ENCODE measurements at places on chromosomes 4 and X. TPM values are rescaled to one million over a fixed set of nuclear protein-coding genes. Genes with fewer than 3 reads are reported as not detected.

The CT45A1 gene
- total RNA-seq = not detected

The TEX13D gene
- total RNA-seq = not detected

The PGRMC2 gene
- 46.0 TPM for total RNA-seq

DNA sequence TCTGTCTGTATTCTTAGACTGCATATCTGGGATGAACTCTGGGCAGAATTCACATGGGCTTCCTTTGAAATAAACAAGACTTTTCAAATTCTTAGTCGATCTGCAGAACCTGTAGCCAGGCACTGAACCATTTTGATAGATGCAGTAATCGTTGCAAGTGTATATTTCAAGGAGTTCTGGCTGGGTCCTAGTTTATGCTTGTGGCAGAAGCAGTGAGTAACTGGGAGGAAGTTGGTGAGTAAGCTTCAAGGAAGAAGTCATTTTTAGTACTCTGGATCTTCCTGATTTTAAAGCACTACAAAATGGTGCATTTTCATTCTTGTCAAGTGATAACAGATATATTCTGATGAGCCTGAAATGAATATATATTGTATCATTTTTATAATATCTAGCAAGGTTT, 9.5 kb downstream of the HPRT1 start:
- no peak for DNase-seq

DNA sequence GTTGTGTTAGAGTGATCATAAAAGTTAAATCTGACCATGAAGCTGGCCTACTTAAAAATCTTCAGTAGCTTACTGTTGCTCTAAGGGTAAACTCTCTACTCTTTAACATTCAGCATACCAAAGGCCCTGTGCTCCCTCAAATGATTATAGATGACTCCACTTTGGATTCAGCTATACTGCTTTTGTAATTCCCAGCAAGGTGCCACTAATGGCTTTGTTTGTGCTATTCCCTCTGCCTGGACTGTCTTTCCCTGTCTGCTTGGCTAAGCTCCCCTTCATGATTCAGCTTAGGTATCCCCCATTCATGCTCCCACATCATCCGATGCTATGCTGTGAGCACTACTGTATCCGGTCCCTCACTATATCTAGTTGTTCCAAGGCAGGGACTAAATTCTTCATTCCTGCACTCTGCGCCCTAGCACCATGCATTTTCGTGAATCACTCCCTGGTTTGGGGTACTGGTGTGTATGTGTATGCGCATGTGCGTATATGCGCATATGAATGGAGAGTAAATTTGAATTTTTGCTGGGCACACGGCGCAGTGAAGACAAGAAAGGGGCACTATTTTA, 453 bp upstream of the PBDC1 start:
- DNase-seq = no peak

GRCh38 chr4:155025762-155026457, 182.5 kb upstream of the NPY2R start:
- no peak for DNase-seq

DNA sequence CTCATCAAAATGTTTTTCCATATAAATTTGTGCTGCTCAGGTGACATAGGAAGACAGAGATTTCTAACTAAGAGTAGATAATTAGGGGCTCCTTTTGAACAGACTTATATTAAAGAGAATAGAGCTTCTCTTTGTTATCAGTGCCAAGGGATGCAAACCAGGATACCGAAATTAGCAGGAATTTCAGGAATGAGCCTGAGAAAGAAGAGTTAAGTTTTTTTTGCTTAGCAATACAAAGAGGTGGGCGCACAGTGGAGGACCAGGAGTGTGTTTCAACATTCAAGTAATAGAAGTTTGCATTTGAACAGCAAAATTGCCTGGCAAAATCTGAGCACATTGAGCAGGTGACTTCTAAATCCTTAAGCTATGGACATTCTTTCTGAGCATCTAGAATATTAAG, 541.3 kb downstream of the GBA3 start:
- no peak for DNase-seq

- no peak for DNase-seq
These were observed 174.6 kb downstream of the ZNF330 start for GRCh38 chr4:141395246-141395830.

DNA sequence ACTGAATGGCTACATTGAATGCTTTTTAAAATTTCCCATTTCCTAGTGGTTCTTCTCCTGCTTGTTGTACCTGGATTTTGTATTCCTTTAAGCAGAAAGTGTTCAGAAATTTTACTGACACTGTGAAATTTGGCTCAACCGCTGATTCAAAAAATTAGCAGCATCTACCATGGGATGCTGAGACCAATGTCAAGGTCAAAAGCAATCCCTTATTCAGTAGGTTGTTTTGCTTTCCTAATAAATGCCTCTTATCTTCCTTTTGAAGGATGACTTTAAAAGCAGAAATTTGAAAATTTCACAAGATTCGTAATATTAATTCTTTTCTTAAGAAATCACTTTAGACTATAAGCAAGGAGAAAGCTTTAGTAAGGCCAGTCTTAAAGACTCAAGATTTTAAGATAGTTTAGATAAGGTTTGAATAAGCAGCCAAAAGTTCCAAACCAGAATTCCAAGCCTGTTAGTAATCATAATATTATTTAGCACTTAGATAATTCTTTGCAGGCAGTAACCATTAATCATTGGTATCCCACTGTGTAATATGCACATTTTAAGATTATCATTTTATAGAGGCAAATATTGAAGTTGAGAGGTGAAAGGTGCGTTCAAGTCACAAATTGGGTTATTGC, 508.8 kb downstream of the ANKRD50 start:
- no peak for DNase-seq

DNA sequence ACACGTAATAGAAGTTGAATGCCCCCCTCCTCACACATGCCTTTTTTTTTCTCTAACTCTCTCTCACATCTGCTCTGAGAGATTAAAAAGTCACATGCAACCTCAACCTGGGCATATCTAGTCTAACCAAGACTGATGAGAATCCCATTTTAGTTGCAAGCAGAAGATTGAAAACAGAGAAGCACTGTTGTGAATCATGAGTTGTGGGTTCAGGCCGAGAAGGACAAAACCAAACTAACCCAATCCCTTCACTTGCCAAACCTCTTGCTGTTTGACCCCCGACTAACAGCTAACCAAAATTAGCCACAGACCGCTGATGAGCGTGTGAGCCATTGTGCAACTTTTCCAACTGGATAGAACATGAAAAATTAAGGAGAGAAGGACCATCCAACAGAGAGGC, 31.8 kb downstream of the CXCL1 start:
- DNase-seq = no peak

GRCh38 chr4:147360301-147360700, 120.6 kb upstream of the EDNRA start:
- no peak for DNase-seq

- DNase-seq = no peak
These were observed 560.5 kb downstream of the MID1IP1 start for GRCh38 chrX:39361736-39362135.

- no peak for DNase-seq
These were observed 632.4 kb upstream of the BOD1L1 start for GRCh38 chr4:14259936-14260335.

DNA sequence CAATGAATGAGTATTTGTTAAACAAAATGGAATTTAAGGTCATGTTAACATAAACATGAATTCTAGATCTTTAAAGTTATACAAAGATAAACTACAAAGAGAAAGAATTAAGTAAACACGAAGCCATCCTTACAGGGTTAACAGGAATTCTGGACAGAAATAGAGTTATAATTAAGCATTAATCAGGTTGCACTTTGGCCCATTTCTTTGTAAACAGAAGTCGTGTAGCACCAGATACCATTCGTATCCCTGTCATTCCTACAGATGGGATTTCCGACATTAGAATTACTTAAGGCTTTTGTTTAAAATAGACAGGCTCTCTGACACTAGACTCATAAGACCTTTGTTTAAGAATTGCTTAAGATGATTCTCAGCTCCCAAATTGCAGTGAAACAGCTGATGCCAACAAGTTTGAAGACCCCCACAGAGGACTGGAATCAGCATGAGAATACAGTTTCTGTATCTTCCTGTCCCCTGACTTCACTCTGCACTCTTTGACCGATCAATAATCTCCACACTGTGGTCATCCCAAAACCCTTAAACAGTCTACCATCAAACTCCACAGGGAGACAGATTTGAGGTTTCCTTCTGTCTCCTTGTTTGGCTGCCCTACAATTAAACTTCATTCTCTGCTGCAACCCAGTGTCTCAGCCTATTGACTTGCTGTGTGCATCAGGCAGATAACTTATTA, 22.3 kb upstream of the TMEM150C start:
- DNase-seq = no peak

- DNase-seq = peak; percentile 54
These were observed 519.5 kb downstream of the BCOR start for GRCh38 chrX:39577985-39578869.

DNA sequence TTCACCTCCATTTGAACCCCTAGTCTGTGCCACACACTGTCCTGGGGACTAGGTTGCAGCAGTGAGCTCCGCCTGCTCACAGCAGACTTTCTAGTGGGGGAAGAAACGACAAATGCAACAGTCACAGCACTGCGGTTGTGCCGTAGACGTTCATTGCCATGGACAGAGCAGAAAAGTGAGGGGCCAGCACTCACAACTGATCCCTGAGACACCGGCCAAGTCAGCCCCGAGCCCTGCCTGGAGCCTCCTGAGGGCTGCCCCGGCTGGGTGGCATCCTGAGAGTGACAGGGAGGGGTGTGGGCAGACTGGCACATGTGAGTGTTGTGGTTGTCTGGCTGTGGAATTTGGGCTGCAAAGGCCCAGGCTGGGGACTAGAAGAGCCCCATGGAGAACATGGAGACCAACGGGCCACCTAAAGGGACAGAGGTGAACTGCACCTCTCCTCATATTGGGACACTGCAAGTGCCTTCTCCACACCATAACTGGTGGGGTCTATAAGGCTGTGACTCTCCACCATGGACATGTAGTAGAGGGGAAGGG, 4.6 kb downstream of the DUSP9 start:
- no peak for DNase-seq
